Right cardiac atrium (tissue), 5 donors: ENCODE measurements at places on chromosomes 7 and 10. TPM values are rescaled to one million over a fixed set of nuclear protein-coding genes. Genes with fewer than 3 reads are reported as not detected.
A peak's percentile ranks its signal among the peaks of the same experiment; 100 is the strongest.

The AKR1D1 gene
- total RNA-seq: not detected

The SPAG6 gene
- 0.09 TPM for total RNA-seq

DNA sequence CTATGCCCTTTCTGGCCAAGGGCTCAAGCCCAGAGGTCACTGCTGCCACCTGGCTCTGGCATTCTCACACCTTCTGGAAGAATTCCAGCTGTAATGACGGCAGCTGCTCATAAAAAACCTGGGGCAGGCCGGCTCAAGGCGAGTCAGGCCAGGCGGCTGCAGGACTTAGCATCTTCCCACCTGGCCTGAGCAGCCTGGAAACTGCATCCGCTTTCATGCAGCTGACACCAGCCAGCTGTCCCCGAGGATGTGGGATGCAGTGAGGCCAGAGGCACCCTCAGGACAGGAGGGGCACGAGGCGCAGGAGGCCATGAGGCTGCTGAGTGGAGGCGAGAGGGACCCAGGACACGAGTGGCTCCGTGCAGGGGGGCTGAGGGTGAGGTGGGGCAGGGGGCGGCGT is 47.5 kb upstream of the ADGRA1 start:
- no peak for DNase-seq

The MEOX2 gene
- total RNA-seq: 8.4 TPM

DNA sequence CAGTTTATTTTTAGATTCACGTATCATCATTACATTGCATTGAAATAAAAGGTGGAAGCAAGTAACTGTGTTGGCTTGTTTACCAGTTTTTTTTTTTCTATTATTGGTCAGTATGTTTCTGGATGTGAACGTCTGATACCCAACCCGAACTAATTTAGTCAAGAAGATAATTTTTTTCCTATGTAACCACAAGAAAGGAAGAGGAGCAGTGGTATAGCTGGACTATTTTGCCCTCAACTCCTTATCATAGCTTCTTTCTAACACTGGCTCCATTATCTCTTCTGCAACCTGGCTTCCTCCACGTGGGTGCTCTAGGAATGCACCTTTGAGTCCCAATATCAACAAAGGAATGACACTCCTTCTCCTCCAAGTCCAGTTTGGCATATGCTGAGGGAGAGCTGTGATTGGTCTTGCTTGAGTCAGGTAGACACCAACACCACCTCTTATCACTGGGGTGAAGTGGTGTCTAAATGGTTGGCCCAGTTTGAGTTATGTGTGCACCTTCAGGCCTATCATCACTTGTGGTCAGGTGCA is 29.4 kb downstream of the OR9A2 start:
- no peak for DNase-seq

DNA sequence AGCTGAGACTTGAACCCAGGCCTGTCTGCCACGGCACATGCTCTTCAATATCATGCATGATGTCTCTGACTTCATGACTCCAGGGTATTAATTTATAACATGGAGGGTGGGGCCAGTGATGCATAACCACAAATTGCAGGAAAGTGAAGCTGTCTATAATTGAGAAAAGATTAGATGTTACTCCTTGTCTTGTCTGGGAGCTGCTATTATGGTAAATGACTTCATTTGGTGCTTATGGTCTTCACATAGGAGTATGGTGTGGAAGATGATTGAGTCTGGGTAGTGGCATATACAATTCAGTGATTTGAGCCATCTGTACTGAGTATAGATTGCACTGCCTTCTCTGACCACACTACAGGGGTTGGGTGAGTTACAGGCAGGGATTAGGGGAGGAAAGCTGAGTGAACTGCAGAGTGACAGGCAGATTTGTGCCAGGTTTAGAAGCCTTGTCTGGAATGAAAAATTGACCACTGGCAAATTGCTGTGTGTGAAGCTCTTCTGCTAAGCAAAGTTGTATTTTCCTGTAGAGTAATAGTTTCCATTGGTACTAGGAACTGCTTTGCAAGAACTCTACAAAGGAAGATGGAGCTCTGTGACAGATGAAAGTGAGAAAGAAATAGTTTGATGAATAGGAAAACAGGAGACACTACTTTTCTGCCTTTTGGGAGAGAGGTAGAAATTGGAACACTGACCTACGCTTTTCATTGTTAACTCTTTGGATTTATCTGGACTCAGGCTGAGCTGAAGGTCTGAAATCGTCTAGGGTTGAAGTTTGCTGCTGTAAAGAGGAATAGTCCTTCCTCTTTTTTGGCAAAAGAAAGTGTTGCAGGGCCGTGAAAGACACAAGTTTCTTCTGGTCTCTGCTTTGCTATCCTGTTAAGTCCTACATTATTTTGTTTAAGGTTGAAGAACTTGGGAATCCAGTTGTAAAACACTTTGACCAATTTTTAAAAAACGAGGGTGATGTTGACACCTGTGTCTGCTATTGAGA is 2.7 kb downstream of the SND1 start:
- no peak for DNase-seq

The AKR1C4 gene
- total RNA-seq: not detected

DNA sequence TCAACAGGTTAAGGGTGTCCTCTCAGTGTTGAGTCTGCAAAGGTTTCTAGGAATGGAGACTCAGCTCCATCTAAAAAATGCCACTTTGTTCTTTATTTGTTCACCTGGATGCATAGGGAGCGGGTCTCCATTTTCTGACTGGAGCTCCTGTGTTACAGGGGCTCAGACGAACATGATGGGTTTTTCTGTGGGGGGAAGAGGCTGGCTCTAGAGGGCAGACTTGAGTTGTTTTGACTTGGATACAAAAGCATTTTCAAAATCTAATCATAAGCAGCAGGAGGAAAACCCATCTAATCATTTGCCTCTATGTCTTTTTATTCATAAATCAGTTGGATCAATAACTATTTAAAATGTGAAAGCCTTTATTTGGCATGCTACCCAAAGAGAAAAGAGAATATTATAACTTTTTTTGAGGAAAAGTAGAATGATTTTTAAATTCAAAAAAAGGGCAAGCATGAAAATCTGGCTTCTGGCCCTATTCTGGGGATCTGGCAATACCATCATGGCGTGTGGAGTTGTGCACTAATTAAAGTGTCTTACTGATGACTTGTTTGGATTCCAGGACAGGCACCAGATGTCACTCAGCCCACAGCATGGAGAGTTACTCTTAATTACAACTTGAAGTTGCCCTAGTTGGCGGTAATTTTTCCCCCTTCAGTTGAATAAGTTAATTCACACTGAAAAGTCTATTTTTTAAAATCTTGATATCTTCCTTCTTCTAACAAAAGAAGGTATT is 594.9 kb downstream of the REEP3 start:
- DNase-seq: no peak

- peak; percentile 86 for DNase-seq
Measured at GRCh38 chr7:100469227-100470044, 5.4 kb upstream of the SPACDR start.

DNA sequence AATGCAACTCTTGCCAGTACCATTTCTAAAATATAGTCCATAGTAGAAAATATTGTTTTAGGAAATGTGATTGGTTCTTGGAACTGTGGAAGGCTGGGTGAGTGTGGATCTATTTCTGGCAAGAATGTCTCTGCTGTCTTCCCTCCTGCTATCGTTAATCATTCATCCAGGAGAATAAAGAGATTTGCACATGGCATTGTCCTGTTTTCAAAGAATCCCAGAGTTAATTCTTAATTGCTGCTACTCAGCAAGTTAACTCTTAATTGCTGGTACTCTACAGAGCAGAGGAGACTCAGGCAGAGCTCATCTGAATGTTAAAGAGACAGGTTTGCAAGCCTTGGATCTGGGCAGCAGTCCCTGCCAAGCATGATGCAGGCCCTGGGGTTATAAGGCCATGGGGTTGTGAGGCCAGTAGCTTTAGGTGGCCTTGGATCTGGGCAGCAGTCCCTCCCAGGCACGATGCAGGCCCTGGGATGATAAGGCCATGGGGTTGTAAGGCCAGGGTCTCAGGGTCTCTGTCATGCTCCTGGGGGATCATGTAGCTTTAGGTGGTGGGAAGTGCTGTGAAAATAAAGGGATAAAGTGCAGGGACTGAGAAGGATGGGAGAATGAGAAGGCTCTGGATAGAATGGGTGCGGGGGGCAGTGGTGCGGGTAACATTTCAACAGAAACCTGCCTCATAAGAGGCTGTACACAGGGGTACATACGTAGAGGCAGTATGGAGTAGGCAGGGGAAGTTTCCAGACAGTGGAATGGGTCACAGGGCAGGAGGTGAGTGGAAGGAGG is 162.3 kb downstream of the SVIL start:
- DNase-seq: no peak

DNA sequence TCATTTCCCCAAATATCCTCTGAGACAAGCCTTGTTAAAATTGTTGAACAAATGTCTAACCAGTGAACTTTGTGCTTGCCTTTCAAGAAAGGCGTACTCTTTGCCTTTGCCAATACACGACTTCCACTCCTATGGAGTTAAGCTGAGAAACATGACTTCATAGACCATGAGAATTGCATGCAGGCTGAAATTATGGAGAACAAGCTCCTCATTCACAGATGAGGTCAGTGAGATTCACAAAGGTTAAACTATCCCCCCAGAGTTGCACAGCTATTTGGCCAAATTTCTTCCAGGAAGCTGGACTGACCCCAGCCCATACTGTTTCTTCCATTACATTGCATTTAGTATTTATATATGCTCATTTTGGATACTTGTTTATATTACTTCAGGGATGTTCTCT is 221.4 kb upstream of the SEMA3C start:
- no peak for DNase-seq

GRCh38 chr10:3676564-3676963 is 108.4 kb downstream of the KLF6 start:
- no peak for DNase-seq

GRCh38 chr10:51867956-51868355 is 168.6 kb upstream of the CSTF2T start:
- no peak for DNase-seq

DNA sequence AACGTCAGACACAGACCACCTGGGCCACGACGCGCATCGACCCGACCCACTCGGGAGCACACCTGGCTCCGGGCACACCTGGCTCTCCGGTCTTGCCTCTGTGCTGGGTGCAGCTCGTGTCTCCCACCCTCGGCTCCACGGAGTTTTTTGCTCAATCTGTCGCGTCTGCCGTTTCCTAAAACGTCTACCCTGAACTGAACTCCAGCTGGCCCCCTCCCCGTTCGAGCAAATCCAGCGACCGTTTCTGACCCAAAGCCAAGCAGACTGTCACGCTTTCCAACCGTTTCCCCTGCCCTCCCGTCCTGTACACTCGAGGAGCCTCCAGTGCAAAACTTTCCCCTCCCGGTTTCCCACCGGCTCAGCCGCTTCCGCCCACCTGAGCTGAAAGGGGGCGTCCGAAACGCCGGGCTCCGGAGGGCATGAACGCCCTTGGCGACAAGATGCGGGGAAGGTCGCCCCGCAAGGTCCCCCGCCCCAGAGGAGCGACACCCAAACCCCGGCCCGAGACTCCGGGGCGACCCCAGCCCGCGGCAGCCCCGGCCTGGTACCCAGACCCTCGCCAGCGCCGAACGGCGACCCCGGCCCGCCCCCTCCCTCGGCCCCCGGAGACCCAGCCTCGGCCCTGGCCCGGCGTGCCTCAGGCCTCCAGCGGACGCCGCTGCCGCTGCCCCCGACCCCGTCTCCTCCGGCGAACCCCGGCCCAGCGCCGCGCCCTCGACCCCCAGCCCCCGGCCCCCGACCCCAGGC is 557 bp downstream of the CYTH3 start:
- DNase-seq: peak; percentile 75

GRCh38 chr10:28722065-28722803 is 44.9 kb downstream of the BAMBI start:
- DNase-seq: peak; percentile 52
